ENCODE measurements at places on chromosomes 2 and 18.

DNA sequence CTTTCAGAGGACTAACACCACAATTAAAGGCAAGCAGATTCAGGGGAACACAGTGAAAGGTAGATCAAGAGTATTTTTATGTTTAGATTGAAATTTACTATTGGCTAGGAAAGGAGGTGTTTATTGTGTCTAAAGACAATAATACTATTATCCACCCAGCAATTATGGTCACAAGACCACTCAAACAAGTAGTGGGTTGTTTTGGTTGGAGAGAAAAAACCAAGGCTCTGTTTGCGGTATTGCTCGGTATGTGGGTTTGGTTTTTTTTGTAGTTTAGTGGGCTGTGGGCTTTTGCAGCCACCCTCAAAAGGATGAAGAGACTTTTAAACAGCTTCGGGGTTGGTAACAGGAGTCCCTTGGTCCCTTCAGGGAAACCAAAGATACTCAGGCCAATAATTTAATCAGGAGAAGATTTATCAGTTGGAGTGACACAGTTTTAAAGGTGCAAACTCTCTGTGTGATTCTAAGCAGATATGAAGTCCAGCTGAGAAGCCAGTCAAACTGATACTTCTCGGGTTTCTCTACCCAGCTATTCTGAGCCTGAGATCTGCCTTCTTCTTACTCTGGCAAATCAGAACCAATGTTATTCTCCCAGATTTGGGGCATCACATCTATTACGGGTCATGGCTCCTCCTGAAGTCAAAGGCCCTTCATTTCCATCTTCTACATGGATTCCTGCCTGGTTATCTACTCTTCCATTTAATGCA is 55.3 kb downstream of the DCC start:
- no peak for DNase-seq

GRCh38 chr18:76457475-76457874 is 37.6 kb downstream of the ZNF516 start:
- DNase-seq = no peak

DNA sequence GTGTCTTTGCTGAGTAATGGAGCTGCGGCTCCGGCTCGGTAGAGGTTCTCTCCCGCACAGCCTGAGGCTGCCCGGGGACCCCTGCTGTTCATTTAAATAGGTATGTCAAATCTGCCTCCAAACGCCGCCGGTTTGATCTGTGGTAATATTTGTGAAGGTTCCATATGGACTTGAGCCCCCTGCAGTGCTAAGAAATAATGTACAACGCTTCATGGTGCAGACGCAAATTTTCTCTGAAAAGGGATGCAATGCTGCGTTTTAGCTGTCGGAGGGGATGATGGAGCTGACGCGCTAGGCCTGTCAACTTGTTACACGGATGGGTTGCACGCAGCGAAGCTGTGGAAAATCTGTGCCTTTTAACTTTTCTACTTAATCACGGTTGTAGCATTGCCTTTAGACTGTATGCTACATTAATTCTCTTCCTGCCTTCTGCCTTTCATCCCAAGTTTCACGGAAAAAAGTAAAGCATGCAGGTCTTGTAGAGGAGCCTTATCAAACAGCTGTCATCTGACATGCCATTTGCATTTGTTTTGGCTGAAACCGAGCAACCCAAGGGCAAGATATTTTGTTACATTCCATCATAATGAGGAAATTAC is 43.2 kb downstream of the MRPS9 start:
- DNase-seq = no peak

DNA sequence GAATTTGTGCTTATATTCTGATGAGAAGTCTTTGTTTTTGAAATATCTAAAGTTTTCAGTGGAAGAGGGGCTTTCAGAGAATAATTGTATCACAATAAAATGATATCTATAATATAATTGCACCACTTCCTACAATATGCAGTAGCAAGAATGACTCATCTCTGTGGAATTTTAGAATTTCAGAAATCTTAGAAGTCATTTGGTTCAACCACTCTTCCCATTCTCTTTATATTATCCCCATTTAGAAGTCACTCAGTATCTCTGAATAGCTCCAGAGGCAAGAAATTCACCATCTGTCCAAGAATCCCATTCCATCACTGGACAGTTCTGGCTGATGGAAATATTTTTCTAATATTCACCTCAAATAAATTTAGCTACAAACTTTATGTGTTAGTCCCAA is 59.3 kb upstream of the CCDC68 start:
- no peak for DNase-seq
